Endodermal cell (in vitro differentiated cells): ENCODE measurements at places on chromosomes 7 and 10.

DNA sequence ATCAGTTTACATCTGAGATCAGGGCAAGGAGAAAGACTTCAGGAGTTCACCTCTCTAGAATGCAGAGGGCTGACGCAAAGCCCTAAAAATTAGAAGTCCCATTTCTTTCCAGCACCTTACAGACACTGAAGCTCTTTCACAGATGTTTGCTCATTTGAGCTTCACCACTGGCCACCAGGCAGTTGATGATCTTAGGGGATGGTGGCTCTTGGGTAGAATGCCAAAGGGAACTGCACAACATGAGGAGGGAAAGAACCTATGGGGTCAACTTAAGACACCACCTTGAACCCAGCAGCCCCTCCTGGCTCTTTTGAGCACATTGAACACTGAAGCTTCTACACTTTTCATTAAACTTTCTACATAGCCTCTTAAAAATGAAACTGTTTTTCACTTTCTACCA lies 390.3 kb upstream of the CELF2 start:
- no peaks in the 10 kb centered on the region for H3K36me3 ChIP-seq
- no peaks in the 10 kb centered on the region for H3K27me3 ChIP-seq
- H3K4me1 ChIP-seq = peaks cover 10% of the 10 kb centered on the region
- DNase-seq = no peak
- no peak overlapping the region for H3K4me3 ChIP-seq
- H3K27ac ChIP-seq = no peak overlapping the region

GRCh38 chr10:52071814-52072213 lies 242.3 kb upstream of the DKK1 start:
- H3K36me3 ChIP-seq = no peaks in the 10 kb centered on the region
- H3K27me3 ChIP-seq = no peaks in the 10 kb centered on the region
- H3K4me3 ChIP-seq = no peak overlapping the region
- no peak for DNase-seq
- no peaks in the 10 kb centered on the region for H3K4me1 ChIP-seq

- H3K27me3 ChIP-seq = peaks cover 5% of the 10 kb centered on the region
- H3K27ac ChIP-seq = no peak overlapping the region
- H3K36me3 ChIP-seq = no peaks in the 10 kb centered on the region
- no peaks in the 10 kb centered on the region for H3K4me1 ChIP-seq
- no peak for DNase-seq
Observed at GRCh38 chr10:127715782-127716378, 21.1 kb upstream of the FOXI2 start.

GRCh38 chr10:14653271-14654161 lies 121.2 kb downstream of the FAM107B start:
- H3K27ac ChIP-seq = peak overlapping the region; percentile 11
- DNase-seq = peak; percentile 77
- H3K36me3 ChIP-seq = no peaks in the 10 kb centered on the region

- H3K27me3 ChIP-seq = no peaks in the 10 kb centered on the region
- no peak for DNase-seq
Observed at GRCh38 chr7:44995555-44996493, 4.2 kb upstream of the CCM2 start.

- H3K4me1 ChIP-seq = peaks cover 17% of the 10 kb centered on the region
- no peak overlapping the region for H3K27ac ChIP-seq
- no peak for DNase-seq
- H3K4me3 ChIP-seq = no peak overlapping the region
Observed at GRCh38 chr10:128066870-128067382, 59.3 kb downstream of the MKI67 start.

- no peak overlapping the region for H3K27ac ChIP-seq
- peaks cover 8% of the 10 kb centered on the region for H3K36me3 ChIP-seq
- H3K4me3 ChIP-seq = peak overlapping the region; percentile 99
- peak; percentile 83 for DNase-seq
- peaks cover 6% of the 10 kb centered on the region for H3K4me1 ChIP-seq
Observed at GRCh38 chr7:25949736-25950487, 202.1 kb upstream of the NFE2L3 start.
